ENCODE measurements at places on chromosomes 3 and 15.
A peak's percentile ranks its signal among the peaks of the same experiment; 100 is the strongest.

DNA sequence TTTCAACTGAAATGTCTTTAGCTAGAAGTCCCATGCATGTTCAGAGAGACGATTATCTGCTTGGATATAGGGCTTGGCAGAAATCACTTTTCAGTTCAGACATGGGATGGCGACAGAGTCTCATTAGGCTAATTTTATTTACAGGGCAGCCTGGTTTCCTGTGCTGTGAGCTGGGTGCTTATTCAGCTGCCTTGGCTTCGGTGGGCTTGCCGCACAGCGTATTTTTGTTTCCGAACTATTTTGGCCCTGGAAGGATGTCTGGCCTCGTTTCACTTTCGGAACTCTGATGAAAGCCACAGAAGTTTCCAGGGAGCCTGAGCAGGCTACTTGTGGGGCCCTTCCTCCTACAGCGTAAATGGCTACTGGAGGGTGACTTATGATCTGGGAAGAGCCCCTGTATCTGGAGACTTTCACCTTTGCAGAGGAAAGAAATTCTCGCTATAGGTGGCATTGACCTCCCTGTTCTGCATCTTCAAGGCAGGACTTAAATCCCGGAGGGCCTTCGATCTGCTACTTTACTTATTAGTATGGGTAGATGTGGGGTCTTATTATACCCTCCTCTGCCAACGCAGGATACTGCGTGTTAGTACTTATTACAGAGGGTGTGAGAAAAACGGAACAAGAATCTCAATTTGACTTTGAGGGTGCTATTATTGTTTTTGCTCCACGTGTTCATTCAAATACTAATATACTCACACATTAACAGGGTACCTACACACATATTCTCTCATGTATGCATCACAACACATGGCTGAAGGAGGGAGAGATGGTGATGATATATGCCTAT lies 364.0 kb upstream of the RBMS3 start:
- DNase-seq, result peak; percentile 42

DNA sequence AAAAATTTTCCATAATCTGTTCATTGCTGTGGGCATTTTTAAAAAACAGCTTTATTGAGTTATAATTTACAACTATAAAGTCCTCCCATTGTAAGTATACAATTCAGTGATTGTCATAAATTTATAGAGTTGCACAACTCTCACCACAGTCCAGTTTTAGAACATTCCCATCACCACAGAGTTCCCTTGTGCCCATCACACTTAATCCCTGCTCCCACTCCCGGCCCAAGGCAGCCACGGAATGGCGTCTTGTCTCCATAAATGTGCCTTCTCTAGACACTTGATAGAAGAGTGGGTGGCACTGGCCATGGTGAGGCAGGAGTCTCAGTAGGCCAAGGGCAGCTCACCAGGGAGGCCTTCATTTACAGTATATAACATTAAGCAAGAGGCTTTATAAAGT lies 6.3 kb downstream of the TSEN2 start:
- no peak for DNase-seq

DNA sequence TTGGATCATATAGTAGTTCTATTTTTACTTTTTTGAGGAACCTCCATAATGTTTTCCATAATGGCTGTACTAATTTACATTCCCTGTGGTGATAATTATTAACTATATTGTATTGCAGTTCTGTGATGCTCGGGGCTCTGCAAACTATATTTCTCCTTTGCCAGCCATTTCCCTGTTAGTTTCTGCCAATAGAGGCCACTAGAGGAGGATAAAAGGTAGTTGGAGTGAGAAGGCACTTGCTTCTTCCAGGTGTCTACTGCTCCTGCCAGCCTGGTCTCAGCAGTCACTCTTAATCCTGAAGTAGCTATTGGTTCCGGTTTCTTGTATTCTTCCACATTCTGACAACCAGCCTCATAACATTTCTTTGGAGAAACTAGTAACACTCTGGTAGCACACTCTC lies 233.9 kb upstream of the GBE1 start:
- no peak for DNase-seq

GRCh38 chr3:99505646-99506269 lies 132.6 kb upstream of the COL8A1 start:
- DNase-seq, result peak; percentile 51

DNA sequence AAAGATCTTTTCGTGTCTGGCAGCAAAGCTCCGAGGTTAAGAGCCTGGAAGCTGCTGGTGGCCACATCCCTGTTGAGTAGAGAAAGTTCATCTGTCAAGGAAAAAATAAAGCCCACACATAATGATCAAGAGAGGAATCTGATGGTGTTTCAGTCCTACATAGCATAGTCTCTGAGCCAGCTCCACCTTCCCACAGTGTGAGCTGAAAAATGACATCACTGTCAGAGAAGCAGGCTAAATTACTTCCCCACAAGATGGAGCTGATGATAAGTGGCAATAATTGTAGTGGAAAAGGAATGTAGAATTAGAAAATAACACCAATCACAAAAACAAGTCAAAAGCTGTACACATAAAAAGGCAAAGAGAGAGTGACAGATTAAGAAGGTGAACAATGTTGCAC lies 84.5 kb downstream of the AQP9 start:
- DNase-seq, result no peak

GRCh38 chr3:124558991-124559845 lies 171.0 kb upstream of the UMPS start:
- DNase-seq, result peak; percentile 70

DNA sequence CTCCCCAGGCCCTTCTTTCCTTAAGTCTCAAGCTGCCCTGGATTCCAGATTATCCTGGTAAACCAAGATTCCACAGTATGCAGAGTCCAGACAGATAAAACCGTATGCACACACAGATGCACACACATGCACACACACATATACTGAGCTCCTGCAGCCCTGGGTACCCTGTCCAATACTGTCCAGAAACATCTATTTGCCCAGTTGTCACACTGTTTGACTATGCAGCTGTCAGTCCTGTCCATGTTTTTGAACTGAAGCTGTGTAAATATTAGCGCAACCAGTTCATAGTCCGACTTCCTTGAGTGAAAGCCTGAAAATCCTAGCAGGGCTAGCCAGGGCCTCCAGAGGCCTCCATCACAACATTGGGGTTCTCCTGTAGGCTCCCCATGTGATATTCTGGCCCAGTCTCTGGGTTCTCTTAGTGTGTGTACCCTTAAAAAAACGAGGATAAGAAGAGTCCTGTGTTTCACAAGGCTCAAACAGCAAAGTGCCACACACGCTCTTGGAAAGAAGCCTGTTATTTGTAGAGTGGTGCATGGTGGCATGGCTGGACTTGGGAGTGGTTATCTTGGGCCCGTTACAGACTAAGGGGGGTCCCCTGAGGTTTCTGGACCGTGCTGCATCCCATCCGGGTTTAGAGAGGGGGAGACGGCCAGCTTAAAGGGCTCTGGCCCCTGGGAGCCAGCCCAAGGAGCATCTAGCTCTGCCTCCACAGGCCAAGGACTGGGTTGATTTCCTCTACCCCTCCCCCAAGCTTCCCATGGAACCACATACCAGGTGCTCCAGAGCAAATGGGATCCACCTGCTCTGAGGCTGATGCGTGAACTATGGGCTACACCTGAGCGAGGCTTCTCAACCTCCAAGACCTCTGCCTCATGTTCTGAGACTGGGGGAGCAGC lies 108.3 kb downstream of the IQSEC1 start:
- no peak for DNase-seq

DNA sequence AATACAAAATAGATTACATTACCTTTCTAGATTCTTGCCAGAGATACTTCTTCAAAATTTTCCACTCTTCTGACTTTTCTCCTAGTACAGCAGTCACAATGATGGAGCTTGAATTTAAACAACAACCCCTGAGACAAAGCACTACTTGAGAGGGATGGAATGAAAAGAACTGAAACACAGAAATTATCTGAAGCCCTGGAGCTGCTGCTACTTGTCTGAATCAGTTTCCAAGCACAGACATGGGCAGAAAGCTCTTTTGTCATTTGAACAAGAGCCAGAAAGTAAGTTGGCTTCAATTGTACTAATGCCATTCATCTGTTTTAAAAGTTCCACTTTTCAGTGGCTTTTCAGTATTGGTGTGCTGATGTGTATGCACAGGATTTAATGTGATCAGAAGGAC lies 718.5 kb upstream of the ARPP21 start:
- no peak for DNase-seq

DNA sequence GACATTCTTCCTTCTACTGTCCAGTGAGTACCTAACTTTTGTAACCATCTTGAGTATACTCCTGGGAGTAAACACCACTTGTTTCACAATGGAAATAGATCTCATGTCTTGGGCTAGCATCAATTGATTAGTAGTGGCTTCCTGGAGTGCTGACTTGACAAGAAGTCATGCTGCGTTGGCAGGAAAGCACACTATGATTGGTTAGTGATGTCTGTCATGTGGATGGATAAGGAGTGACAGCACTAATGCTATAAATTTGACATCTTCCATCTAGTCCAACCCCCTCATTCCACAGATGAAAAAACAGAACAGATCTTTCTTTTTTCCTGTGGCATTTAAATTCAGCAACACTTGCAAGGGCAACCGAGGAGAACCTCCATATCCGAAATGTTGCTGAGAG lies 47.6 kb upstream of the PRICKLE2 start:
- DNase-seq, result no peak

DNA sequence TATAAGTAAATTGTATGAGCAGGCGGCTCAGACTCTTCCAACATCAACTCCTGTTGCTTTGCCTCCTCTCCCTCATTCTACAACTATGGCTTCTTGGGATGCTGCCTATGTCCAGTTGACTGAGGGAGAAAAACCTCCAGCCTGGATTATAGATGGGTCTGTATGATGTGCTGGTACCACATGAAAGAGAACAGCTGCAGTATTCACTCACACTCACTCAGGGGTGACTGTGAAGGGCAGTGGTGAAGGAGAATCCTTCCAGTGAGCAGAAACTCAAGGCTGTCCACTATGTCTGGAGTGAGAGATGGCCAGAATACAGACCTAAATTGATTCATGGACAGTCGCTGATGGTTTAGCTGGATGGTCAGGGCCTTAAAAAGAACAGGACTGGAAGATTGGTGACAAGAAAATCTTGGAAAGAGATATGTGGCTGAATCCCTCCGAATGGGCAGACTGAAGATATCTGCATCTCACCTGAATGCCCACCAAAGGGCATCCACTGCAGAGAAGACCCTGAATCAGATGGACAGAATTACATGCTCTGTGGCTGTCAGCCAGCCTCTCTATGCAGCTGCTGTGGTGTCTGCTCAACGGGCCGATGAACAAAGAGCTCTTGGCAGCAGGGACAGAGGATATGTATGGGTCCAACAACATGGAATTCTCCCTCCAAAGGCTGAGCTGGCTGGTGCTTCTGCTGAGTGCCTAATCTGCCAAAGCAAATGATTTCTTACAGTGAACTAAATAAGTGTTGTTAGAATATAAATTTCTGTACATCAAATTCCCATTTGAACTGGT lies 1.9 kb upstream of the BCL2L10 start:
- no peak for DNase-seq

- DNase-seq, result no peak
Observed at GRCh38 chr3:90062631-90063200, 955.3 kb downstream of the EPHA3 start.

DNA sequence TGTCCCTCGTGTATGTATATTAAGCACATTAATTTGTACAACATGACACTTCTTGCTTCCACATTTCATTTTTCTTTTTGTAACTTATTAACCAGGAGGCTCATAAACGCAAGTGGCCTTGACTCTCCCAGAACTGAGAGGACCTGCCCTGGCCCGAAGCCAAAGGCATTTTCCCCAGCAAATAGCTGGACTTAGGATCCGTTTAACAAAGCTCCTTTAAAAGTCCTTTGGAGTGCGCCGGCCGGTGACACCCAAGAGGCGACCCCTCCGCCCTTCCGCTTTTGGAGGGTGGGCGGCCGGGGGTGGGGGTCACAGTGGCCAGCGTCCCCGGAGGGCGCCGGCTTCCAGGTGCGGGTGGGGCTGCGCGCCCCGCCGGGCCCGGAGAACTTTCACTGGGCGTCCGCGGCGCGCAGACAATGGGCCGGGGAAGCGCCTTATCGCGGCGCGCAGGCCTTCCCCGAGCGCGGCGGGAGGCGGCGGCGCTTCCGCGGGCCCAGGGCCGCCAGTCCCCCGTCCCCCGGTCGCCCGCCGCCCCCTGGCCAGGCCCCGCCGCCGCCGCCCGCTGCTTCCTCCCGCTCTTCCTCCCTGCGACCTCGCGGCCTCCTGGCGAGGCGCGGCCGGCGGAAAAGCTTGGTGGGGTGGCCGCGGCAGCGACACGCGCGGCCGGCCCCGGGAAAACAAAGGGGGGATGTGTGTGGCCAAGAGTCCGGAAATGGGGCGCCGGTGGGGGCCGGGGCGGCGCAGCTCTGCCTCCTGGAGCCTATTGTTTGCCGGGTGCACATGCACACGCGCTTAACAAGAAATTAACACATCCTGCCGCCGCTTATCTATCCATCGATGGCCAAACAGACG lies 613.4 kb downstream of the MCTP2 start:
- peak; percentile 74 for DNase-seq

- DNase-seq, result no peak
Observed at GRCh38 chr15:87034886-87035285, 955.2 kb downstream of the AGBL1 start.

DNA sequence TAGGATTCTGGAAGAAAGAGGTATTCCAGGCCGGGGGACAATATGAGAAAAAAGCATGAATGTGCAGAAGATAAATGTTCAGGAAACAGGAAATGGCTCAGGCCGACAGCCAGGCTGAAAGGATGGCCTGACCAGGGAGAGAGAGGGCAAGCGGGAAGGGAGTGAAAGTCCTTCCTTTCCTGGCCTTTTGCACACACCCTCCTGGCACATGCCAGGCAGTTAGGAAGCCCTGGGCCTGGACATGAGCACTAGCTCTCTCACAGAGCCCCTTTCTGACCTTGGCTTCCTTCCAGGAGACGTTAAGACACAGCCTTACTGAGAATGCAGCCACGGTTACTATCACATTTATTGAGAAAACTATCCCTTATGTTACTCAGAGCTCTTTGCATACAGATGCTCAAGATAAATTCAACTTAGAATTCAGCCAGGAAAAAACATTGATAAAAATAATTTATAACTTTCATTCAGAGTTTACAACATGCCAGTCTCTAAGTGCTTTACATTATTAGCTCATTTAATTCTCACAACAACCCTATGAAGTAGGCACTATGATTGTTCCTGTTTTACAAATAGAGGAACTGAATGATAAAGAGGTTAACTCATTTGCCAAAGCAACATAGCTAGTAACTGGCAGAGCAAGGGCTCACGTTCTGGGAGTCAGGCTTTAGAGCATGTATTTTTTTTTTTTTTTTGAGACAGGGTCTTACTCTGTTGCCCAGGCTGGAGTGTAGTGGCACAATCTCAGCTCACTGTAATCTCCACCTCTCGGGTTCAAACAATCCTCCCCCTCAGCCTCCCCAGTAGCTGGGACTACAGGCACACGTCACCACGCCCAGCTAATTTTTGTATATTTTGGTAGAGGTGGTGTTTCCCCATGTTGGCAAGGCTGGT lies 39.4 kb upstream of the SMAD3 start:
- DNase-seq, result no peak

- DNase-seq, result no peak
Observed at GRCh38 chr3:177563792-177564191, 366.5 kb upstream of the TBL1XR1 start.

DNA sequence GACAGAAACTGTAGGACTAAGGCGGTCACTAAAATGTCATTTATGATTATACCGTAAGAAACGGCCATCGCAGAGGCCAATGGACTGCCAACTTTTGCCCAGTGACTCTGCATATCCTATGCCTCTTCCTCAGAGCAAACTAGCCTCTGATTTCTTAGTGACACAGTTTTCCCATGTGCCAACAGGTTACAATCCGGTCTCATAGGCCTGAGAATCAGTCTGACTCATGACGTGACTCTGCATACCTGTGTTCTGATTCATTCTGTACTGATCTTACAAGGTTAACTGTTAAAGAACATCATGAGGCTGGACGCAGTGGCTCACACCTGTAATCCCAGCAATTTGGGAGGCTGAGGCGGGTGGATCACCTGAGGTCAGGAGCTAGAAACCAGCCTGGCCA lies 17.8 kb downstream of the RUBCN start:
- no peak for DNase-seq

Measured in lower lobe of right lung (tissue), 2 donors.